ENCODE measurements at places on chromosomes 4 and X.

GRCh38 chr4:74475946-74476345, 31.0 kb downstream of the AREG start:
- no peak for DNase-seq

- DNase-seq, result no peak
These were observed 72.0 kb downstream of the NEXMIF start for GRCh38 chrX:74853255-74853654.

GRCh38 chr4:46270986-46271596, 118.8 kb downstream of the GABRA2 start:
- DNase-seq, result no peak

GRCh38 chr4:26579169-26579568, 4.7 kb upstream of the TBC1D19 start:
- DNase-seq, result no peak

DNA sequence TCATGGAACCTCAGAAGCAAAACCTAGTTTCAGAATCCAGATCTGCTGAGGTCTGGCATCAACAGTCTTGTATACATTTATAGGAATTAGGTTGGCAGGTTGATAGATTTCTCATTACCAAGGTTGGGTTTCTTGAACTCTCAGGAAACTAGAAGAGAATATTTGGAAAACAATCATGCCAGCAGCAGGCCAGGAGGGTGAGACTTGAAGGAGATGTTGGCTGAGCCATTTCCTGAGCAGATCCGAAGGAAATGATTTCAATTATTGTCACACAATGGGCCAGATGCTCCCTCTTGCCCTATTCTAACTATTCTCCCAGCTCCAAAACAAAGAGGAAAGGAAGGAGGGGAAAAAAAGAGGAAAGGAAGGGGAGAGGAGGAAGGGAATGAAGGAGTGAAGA, 45.2 kb downstream of the SHROOM4 start:
- no peak for DNase-seq

- DNase-seq, result no peak
These were observed 78.1 kb upstream of the FSTL5 start for GRCh38 chr4:162241857-162242256.

- DNase-seq, result no peak
These were observed 53.8 kb downstream of the APLN start for GRCh38 chrX:129600981-129601424.

- peak; percentile 50 for DNase-seq
These were observed 17.3 kb upstream of the TBC1D14 start for GRCh38 chr4:6892190-6892908.

DNA sequence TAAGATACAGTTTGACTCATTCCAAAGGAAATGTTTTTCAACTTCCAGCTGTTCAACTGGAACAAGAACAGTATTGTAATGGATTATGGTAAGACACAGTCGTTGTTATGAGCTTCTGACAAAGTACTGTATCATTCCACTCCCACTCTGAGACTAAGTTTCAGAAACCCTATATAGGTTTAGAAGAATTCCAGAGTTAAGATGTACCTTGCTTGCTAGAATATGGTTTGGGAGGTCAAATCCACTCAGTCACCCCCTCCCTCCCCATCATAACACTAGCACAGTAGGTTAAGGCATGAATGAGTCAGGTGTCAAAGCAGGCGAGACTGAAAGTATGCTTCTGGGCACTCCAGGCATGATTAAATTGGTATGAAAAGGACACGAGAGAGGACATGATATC, 339.7 kb downstream of the DMD start:
- no peak for DNase-seq

DNA sequence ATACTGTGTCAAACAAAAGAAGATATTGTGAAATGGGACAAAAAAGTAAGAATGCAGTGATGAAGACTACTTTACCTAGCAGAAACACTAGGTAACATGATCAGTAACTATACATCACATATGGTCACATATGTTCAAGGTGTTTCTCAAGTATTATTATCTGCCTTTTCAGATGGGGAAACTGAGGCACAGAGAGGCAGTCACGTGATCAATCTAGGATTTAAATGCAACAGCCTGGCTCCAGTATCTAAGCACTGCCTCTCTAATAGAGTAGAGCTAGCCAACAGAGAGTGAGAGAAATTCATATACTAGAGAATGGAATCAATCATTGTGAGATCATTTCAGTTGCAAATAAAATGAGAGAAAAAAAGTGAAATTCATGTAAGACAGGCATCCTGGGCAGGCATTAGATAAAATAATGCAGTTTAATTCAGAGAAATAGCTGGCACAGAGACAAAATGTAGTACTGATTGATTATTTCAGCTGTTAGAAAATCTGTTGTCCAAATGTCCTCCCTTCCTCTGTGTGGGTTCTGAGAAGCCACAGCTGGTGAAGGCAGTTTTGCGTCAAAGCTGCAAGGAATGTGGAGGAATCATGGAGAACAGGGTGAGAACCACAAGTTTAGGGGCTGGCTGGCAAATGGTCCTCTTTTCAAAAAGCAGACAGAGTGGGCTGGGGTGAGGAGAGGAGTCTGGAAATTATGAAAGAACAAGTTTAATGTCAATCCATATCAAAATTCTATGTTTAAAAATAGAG, 26.0 kb downstream of the SMIM43 start:
- no peak for DNase-seq

DNA sequence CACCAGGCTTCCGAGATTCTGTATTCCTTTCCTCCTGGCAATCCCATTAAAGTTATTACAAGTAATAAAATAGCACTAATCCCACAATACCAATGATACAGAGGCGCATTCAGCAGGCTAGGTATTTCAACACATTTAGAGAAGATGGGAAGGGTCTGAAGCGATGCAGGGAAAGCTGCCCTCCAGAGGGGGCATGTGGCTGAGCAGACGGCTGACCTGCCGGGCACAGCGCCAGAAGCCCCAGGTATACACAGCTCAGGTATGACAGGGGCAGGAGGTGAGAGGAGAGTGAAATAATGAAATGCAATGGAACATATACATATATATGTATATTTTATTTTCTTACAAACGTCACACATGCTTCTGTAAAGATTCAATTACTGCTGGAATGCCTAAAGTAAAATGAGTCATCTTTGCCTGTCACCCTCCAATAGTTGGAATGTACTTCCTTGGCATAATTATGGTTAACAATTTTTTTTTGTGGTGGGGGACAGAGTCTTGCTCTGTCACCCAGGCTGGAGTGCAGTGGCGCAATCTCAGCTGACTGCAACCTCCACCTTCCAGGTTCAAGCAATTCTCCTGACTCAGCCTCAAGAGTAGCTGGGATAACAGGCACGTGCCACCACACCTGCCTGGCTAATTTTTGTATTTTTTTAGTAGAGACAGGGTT, 21.3 kb upstream of the CDKN2AIP start:
- no peak for DNase-seq

GRCh38 chrX:49177873-49178480, 6.3 kb downstream of the PLP2 start:
- no peak for DNase-seq

DNA sequence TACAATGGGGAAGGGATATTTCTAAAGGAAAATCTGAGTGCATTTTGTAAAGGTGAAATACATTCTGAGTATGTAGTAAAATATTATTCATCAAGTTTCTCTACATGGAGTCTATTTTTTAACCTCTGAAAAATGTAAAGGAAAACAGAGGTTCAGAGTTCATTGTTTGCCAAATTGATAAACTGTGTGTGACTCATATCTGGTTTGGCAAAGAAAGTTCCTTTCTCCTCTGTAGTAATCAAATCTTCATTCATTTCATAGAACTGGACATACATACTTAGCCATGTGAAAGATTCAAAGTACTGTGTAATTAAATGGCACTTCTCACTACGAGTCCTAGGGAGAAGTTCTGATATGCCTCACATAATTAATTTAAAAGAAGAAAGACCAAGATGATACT, 61.6 kb downstream of the HPGD start:
- DNase-seq, result no peak

- no peak for DNase-seq
These were observed 71.8 kb downstream of the PSAPL1 start for GRCh38 chr4:7362862-7363430.

GRCh38 chrX:3192835-3193234, 151.6 kb downstream of the ARSF start:
- no peak for DNase-seq

GRCh38 chrX:44344194-44344593, 722 bp upstream of the EFHC2 start:
- DNase-seq, result peak; percentile 36

- no peak for DNase-seq
These were observed 475.4 kb upstream of the RPS6KA3 start for GRCh38 chrX:20742106-20742505.

GRCh38 chr4:128517739-128518510, 230.3 kb upstream of the PGRMC2 start:
- peak; percentile 78 for DNase-seq

DNA sequence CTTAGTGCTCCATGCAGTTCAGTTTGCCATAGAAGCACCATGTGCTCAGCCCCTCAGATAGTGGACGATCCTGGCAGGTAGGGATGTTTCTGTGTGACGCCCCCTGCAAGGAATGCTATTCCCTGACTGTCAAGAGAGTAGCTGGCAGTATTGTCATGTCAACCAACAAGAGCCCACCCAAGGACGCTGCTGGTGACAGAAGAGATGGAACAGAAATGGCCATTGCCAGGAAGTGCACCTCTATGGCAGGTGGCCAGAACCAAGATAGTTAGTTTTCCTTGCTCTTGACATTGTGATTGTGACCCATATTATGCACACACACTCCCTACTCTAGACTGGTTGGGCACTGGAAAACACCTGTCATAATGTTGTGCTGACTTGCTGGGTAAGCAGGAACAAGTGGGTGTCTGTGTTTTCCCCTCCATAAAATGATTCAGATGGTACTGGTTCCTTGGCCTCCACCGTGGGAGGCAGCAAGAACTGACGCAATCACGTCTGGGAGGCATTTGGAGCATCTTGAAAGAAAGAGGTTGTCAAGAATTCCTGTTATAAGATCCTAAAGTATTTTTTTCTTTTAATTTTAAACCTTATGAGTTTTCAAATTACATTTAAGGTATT, 507.9 kb downstream of the MID1IP1 start:
- DNase-seq, result peak; percentile 42

GRCh38 chrX:139204898-139205667, 325.5 kb upstream of the F9 start:
- no peak for DNase-seq

DNA sequence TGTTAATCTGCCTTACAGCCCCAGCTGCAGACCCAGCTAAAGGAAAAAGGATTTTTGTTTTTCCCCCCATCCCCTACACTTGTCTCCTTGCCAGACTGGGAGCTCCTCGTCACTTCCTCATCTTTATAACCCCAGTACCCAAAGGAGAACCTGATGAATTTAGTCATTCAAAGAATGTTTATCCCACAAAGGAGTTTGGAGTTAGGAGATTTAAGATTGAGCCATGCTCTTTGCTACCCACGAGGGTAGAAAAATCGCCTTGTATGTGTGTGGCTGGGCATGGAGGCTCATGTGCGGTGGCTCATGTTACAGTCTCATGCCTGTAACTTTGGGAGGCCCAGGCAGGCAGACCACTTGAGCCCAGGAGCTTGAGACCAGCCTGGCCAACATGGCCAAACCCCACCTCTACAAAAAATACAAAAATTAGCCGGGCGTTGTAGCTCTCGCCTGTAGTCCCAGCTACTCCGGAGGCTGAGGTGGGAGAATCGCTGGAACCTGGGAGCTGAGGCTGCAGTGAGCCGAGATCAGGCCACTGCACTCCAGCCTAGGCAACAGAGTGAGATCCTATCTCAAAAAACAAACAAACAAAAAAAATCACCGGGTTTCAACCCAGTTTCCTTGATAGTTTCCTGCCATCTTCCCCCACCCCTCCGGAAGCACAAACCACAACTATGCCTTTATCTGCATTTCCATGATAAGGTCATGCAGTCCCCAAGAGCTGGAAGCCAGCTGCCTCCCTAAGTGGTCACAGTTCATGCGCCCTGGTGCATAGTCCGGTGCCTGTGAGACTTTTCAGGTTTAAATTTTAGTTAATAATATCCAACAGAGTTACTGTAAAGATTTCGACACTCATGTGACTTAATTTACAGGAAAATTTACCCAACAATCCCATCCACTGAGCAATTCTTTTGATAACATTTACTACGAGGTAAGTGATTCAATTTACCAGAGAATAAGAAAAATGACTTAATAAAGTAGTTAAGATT, 1.5 kb downstream of the CFAP97 start:
- peak; percentile 43 for DNase-seq

- no peak for DNase-seq
These were observed 1.4 kb downstream of the CXXC4 start for GRCh38 chr4:104493081-104493831.

- DNase-seq, result no peak
These were observed 13.8 kb upstream of the ZNF674 start for GRCh38 chrX:46559062-46559461.

DNA sequence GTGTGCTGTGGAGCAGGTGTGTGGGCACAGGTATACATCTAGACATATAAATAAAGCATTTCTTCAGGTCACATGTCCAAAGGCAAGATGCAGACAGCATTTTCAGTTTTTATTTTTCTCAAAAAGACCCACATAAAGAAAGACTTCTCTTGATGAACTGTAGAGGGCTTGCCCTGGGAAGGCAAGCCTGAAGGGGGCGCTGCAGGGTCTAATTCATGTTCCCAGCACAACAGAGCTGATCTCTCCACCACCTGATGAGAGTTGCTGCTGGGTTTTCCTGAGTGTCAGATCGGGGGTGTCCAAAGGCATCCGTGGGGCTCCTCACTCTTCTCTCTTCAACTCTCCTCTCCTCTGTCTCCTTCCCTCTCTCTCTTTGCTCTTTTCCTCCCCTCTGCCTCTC, 26.6 kb downstream of the ADRA2C start:
- DNase-seq, result peak; percentile 9

- DNase-seq, result no peak
These were observed 15.9 kb downstream of the HMGB2 start for GRCh38 chr4:173318240-173318639.

- DNase-seq, result no peak
These were observed 256.6 kb downstream of the SPRY1 start for GRCh38 chr4:123653236-123653635.

DNA sequence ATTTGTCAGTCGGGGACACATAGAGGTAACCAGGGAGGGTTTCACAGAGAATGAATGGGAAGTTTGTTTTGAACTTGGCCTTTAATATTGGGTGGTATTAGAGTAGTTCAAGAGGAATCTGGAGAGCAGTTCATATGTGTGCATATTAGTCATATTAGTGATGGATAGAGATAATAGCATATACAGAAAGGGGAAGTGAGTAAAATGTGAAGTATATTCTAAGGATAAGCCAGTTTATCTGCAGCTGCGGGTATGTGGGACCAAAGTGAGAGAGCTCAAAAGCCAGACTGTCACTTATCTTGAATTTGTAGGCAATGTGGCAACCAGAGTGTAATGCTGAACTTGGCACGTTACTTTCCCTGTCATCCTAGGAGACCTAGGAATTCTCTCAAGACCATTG, 169.9 kb downstream of the AFF2 start:
- DNase-seq, result no peak

DNA sequence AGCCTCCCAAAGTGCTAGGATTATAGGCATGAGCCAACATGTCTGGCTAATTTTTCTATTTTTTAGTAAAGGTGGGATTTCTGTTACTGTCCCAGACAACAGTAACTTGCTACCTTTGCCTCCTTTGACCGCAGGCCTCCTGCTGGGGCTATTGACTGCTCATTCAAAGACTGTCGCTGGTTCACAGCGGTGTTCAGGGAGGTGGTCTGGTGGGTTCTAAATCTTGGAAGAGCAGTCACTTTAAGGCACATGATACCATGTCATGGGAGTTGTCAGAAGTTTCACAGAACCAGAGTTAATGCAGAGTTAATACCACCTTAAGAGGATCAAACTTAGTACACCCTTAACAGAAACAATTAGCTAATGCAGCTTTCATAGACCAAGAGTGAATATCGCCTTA, 3.8 kb downstream of the ASMT start:
- no peak for DNase-seq
